Fibroblast of the conjunctiva (primary cell): ENCODE measurements at places on chromosomes 5 and 9.

- no peak for DNase-seq
Observed at GRCh38 chr5:65801352-65801783, 79.4 kb downstream of the NLN start.

DNA sequence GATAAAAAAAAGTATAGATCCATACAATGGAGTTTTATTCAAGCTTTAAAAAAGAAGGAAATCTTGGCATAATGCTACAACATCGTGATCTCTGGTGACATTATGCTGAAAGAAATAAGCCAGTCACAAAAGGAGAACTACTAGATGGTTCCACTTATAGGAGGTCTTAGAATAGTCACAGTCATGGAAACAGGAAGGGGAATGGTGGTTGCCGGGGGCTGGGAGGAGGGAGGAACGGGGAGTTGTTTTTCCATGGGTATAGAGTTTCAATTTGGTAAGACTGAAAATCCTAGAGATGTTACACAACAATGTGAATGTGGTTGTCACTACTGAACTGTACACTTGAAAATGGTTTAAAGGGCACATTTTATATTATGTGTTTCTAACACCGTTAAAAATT, 94.5 kb downstream of the CFAP90 start:
- no peak for DNase-seq

- DNase-seq: no peak
Observed at GRCh38 chr5:169531631-169532030, 51.9 kb upstream of the SPDL1 start.

DNA sequence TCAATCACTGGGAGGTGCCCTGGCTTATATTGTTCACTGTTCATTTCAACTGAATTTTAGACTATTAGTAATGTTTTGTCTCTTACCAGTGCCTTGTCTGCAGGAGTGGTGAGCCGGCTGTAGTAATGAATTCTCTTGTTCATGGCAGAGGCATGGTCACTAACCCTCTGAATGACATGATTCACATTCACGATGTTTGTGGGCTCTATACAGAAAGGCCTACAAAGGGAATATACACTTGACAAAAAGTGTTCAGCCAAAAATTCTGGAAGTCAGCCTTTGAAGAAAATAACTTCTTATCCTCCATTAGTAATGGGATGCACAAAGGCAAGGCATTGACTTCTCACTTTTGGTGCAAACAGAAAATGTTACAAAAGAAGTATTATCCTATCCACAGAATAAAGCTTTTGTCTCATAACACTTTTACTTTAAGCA, 39.6 kb downstream of the SLC38A9 start:
- DNase-seq: no peak

- no peak for DNase-seq
Observed at GRCh38 chr9:129281506-129282145, 103.6 kb upstream of the IER5L start.

DNA sequence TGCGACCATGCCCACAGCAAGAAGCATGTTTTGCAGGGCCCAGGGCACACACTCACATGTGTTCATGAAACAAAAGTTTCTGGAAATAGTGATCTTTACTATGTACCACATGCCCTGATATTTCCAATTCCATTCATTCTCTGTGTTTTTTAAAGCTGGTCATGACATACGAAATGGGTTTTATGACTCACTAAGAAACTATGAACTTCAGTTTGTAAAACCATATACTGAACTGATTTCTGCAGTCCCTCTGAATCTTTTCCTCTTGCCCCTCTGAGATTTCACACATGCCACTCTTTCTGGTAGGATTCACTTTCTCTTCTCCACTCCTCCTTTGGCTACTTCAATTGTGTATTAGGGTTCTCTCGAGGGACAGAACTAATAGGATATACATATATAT, 416.1 kb upstream of the TRPC7 start:
- no peak for DNase-seq

DNA sequence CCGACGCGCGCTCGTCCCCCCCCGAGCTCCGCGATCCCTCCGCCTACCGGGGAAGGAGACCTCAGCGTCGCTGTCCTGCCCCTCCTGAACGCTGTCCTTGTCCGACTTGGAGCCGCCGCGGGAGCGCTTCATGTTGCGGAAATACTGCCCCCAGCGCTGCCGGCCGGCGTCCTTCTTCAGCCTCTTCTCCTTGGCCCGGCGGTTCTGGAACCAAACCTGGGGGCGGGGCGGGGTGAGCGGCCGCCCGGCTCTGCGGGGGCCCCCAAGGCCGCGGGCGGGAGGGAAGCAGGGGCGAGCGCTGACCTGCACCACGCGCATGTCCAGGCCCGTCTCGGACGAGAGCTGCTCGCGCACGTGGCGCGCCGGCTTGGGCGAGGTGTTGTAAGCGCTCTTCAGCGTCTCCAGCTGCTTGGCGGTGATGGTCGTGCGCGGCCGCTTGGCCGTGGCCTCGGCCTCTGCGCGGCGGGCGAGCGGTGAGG, 6.3 kb downstream of the LHX3 start:
- DNase-seq: no peak

DNA sequence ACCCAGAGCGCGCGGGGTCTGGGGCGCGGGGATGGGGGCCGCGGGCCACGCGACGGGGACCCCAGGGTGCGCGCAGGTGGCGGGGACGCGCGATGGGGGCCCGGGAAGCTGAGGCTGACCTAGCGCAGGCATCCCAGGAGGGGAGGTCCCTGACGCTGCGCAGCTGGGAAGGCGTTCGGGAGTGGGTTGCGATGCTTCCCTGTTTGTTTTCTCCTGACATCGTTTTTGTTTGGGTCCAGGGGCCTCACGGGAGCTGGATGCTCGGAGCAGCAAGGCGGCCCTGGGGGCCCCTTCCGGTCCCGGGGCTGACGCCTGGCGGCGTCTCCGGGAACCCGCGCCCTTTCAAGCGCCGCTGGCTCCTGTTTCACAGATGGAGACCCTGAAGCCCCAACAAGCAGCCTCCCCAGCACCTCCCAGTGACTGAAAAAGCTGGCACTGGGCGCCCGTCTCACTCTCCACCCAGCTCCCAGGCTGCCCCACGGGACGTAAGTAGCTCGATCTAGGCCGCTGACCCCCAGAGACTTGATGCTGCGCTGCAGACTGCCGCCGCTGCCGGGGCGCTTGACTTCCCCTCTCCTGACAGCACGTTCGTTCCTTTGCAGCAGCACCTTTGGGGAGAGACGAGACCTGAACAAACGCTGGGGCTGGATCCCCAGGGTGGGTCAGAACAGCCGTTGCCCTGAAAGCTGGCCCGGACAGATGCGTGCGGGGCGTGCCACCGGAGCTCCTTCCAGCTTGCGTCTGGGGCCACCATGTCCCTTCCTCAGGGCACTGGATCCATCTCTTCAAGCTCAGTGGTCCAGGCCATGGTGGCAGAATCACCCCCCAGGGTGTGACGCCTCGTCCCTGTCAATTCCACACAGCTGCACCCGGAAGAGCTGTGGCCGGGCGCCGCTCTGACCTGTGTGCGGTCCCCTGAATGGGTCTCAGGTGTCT, 593 bp downstream of the BRD3OS start:
- peak; percentile 8 for DNase-seq

- DNase-seq: no peak
Observed at GRCh38 chr9:86912210-86912609, 35.1 kb downstream of the GAS1 start.

- DNase-seq: no peak
Observed at GRCh38 chr5:37918424-37918823, 78.6 kb upstream of the GDNF start.

GRCh38 chr5:154723740-154724505, 31.3 kb upstream of the LARP1 start:
- no peak for DNase-seq

DNA sequence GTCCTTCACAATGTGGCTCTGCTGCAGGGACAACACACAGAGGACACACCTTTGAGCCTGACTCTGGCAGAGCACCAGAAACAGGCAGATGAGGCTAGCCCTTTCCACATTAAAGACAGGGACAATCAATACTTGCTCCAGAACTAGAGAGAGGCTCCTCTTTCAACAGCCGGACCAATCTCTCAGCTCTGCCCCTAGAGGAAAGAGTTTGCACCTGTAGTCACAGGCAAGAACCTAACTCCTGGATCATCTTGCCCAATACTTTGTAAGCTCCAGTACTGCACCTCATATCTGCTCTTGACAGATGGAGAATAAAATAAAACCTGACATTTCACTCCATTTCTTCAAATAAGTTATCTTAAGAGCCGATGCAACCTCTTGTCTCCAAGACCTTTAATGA, 52.1 kb downstream of the EPB41L4A start:
- DNase-seq: no peak

- no peak for DNase-seq
Observed at GRCh38 chr9:123796618-123797484, 133.1 kb downstream of the DENND1A start.

DNA sequence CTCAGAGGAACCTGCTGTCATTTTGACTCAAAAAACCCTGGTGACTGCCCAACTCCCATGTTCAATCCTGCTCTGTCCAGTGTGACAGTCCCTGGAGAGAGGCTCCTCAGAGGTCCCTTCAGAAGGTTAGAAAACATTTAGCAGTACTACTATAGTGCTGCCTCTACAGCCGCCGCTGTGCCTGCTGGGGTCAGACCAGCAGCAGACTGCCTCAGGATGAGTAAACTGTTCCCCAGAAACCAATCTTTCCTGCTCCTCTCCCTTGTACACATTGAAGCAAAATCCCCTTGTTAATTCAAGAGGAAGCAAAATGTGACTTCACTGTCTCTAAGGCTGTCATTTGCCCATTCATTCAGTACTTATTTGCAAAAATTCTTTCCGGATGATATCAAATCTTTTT, 94.8 kb upstream of the SMARCA2 start:
- DNase-seq: no peak

GRCh38 chr5:39555788-39556187, 131.0 kb upstream of the DAB2 start:
- DNase-seq: no peak

DNA sequence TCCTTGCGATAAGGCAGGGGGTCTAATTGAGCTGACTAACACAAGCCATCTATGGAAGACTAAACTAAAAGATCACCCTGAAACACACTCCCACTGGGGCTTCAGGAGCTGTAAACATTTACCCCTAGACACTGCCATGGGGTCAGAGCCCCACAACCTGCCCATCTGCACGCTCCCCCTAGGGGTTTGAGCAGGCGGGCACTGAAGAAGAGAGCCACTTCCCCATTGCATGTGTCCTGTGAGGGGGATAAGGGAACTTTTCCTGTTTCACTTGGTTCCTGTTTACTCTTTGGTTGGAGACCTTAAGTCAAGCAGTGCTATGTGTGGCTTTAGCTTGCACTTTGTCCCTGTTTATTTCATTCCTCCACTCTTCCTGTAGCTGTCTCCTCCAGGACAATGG, 1929.5 kb upstream of the CDH9 start:
- no peak for DNase-seq

DNA sequence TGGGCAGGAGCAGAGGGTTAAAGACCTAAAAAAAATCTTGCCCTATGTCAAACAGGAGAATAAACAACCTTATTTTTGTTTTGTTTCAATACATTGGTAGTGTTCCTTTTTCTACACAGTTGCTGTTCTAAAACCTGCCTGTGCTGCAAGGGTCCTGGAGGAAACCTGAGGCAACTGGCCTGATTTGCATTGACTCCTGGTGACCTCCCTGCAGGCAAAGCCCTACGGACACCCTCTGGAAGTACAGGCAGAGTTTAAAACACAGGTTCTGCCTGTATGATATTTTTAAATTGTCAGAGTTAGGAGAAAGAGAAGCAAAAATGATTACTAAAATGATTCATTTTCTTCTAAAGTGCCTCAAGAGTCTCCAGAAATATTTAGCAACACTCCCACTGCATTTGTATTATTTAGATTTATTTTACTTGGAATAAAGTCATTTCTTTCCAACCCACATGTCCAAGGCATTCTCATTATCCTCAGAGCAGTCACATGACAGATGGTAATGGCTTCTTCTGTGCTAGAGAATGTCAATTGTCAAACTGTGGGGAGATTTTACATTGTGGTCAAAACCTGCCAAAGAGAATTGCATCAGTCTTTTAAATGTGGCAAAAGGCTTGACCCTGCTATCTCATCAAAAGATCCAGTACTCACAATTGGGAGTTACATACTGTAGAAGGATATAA, 559.6 kb downstream of the CETN3 start:
- DNase-seq: no peak

- DNase-seq: no peak
Observed at GRCh38 chr5:62371409-62371808, 32.3 kb downstream of the DIMT1 start.

- DNase-seq: peak; percentile 41
Observed at GRCh38 chr9:120486347-120486746, 93.6 kb downstream of the CDK5RAP2 start.

GRCh38 chr5:154901276-154901675, 36.7 kb downstream of the GEMIN5 start:
- DNase-seq: peak; percentile 51

DNA sequence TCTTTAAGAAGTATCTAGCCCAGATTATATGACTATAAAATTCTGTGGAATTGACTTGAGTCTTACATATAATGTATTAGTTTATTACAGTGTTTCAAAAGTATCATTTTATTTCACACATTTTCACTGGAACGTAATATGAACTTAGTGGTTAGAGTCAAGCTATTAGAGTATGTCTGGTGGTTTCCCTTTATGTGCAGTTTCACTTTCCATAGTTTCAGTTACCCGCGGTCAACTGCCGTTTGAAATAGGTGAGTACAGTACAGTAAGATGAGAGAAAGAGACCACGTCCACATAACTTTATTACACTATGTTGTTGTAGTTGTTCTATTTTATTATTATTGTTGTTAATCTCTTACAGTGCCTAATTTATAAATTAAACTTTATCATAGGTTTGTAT, 50.5 kb downstream of the COMMD10 start:
- DNase-seq: no peak

GRCh38 chr5:16899171-16899570, 36.9 kb downstream of the MYO10 start:
- no peak for DNase-seq

DNA sequence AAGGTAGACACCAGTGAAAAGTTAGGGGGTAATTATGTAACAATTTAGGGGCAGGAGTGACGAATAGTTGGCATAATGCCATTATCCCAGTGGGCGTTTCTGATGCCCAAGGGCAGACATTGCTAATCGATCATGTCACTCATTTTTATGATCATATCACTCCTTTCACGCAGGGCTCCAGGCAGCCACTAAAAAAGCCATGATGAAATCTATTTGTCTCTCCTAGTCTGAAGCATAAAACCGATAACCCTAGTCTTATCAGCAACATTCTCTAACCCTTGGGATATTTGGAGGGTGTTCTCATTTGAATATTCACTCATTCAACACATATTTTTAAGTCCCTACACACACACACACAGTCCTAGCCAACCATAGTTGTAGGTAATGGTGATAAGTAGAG, 114.9 kb downstream of the NMUR2 start:
- no peak for DNase-seq

DNA sequence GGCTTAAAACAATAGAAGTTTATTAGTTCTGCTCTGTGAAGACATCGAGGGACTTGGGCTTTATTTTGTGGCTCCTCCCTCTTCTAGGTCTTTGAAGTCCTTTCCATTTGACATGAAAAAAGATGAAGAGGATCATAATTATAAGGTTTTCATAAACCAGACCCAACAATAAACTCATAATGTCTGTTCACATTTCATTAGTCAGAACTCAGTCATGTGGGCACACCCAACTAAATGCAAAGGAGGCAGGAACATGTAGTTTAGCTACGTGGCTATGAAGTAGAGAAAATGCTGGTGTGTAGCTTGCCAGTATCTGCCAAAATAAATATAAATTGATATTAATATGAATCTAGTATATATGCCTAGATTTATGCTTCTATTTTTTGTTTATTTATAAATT, 393.9 kb upstream of the C9orf72 start:
- no peak for DNase-seq
